Activated gamma-delta T cell (primary cell): ENCODE measurements at places on chromosomes 16 and 17.

DNA sequence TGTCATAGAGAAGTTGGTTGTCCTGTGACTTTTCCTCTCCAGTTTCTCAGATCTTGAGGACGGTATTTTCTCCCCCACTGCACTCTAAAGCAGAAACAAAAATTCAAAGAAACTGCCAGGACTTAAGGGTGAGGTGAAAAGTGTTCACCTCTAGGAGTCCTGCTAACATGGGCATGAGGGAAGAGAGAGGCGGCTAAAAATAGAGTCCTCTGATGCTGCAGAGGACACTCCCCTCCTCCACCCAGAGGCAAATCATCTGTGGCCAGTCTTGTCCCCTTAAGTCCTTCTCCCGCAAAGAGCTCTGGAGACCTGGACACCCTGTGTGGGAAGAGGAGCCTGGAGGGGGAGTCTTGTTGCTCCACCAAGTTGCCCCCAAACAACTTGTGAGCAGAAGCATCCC, 4.7 kb upstream of the DDX19A start:
- no peak for DNase-seq

- DNase-seq, result no peak
Measured at GRCh38 chr17:36092230-36092629, 2.3 kb upstream of the CCL3 start.

DNA sequence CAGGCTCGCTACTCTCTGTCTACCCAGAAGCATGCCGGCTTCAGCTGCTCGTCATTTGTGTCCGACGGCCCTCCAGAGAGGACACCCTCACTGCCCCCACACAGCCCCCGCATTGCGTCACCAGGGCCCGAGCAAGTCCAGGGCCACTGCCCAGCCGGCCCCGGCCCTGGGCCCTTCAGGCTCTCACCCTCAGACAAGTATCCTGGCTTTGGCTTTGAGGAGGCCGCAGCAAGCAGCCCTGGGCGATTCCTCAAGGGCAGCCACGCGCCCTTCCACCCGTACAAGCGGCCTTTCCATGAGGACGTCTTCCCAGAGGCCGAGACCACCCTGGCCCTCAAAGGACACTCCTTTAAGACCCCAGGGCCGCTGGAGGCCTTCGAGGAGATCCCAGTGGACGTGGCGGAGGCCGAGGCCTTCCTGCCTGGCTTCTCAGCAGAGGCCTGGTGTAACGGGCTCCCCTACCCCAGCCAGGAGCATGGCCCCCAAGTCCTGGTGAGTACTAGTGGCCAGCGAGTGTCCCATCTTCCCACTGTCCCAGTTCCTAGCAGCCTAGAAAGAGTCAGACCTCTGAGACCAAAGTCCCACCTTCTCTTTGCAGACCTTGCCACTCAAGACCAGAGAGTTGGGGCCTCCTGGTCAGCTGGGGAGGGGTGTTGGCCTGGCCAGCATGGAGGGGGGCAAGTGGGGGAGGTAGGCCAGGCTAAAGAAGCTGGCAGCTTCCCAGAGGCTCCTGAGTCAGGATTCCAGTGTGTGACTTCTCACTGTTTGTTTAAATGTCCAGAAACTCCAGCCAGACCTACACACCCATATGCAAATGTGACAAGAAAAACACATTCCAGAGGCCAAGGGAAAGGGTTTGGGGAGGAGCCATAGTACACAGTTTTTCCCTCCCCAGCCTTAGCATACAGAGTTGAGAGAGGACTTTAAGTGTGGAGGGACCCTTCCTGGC, 18.6 kb downstream of the FOXN1 start:
- no peak for DNase-seq

DNA sequence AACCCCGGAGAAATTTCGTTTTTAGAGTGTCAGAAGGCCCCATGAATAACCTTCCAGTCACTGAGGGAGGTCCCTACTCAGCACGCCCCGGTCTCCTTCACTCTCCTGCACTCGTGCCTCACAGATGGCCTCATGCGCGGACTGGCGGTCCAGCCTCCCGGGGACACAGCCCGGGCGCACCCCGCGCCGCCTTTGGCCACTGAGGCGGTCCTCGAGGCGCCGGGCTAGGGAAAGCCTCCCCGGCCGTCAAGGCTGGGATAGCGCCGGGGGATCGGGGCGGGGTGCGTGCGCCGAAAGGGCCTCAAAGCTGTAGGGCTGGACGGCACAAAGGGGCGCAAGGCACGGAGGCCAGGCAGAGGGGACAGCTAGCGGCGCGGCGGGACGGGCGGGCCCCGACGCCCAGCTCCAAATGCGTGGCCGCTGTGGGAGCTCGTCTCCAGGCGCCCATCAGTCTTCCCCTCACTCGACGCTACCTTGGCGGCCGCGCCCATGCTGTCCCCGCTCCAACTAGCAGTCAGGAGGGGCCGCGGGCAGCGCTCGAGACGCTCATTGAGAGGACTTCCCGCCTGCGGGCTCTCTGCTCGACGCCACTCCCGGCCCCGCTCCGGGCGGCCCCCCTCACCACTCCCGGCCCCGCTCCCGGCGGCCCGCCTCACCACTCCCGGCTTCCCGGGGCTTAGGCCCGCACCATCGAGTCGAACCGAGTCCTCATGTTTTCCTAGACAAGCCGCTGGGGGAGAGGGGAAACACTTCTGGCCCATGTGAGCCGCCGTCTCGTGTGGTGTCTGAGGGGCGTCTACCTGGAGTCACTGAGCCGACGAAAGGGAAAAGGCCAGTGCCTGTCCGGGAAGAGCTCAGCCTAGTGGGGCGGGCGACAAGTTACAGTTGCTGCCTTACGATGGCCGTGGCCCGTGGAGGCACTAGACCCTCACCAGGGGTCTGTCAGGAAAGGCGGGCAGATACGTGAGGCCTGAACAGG, at the start of gene USP6:
Gene USP6, plus strand, starts transcription at position 360 of the 979 bp plus-strand sequence. CDS start 14,336 bp downstream, outside the sequence.
- DNase-seq, result no peak

- DNase-seq, result no peak
Measured at GRCh38 chr17:6508016-6508415, 48.3 kb downstream of the PITPNM3 start.

DNA sequence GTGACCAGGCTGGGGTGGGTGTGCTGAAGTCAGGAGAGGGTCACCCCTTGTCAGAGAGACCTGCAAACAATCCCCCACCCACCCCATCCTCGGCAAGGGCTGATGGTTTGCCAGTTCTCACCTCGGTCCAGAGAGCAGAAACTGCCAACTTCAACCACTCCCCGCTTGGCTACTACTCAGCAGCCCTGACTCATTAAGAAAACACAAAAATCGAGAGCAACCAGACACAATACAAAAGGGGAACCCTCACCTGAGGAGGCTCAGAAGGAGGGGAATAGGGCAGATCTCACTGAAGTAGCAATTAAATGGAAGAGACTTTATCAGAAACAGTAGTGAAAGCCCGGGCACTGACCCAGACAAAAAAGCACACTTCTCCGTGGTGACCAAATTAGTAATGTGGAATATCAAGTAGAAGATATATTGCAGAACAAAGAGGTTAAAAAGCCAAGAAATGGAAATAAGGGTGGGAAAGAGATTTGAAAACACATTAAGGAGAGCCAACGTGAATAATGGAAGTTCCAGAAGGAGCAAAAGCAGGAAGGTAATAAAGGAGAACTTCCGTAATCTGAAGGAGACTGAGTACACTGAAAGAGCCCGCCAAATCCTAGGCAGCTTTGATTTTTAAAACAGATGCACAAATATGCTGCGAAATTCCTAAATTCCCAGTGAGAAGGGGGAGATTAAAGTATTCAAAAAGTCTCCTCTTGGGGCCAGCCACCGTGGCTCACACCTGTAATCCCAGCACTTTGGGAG, 23.6 kb downstream of the CENPV start:
- DNase-seq, result no peak

- DNase-seq, result no peak
Measured at GRCh38 chr17:73179878-73180277, 13.0 kb upstream of the COG1 start.

- no peak for DNase-seq
Measured at GRCh38 chr16:72841506-72841905, 206.4 kb downstream of the ZFHX3 start.

DNA sequence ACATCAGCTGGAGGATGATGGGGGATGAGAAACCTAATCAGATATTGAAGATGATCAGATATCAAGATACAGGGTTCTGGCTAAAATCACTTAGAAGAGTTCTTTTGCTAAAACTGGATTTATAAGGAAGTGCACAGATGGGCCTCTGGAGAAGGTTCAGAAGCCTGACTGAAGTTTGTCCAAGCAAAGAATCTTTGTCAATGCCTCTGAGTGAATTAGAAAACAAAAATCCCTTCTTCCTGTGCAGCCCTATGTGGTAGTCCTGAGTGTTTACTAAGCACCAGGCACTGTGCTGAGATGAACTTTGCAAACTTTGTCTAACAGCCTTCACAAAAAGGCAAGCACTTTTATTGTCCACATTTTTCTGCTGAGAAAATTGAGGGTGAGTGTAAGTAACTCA, 11.4 kb upstream of the CENPV start:
- DNase-seq, result no peak

GRCh38 chr16:89246383-89246902, 28.9 kb downstream of the ZNF778 start:
- DNase-seq, result no peak

GRCh38 chr17:48644910-48645557, 18.9 kb upstream of the HOXB9 start:
- no peak for DNase-seq

DNA sequence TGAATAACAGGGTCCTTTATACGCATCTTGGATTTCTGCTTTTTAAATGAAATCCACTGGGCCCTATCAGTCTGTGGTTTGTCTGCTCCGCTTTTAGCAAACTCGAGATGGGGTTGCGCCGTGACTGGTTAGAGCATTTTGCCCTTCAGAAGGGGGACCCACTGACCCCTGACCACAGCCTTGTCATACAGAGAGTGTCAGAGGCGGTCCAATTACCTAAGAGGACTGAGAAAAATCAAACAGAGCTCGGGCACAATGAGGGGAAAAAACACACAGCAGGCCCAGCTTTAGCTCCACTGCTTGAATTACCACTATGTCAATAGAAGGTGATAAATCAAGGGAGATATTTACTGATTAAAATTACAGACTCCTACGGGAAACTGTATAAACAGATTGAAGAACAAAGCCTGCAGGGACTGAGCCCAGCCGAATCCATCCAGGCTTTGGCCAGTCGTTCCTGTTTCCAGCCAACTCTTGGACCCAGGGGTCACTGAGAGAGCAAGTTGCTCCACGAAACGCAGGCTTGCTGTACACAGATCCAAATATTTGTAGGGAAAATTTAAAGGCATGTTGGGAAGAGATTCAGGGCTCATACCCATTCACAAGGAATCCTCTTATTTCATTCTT, 131.9 kb upstream of the ZFHX3 start:
- DNase-seq, result no peak

GRCh38 chr17:65182233-65182632, 45.1 kb downstream of the RGS9 start:
- no peak for DNase-seq

- no peak for DNase-seq
Measured at GRCh38 chr17:55177159-55177854, 87.5 kb upstream of the HLF start.

- no peak for DNase-seq
Measured at GRCh38 chr16:67302076-67302475, 22.7 kb downstream of the PLEKHG4 start.

- no peak for DNase-seq
Measured at GRCh38 chr17:21689604-21690003, 2.7 kb upstream of the KCNJ18 start.

GRCh38 chr17:51638971-51639370, 378.6 kb downstream of the UTP18 start:
- no peak for DNase-seq

GRCh38 chr17:11999696-12000095, 2.4 kb upstream of the ZNF18 start:
- DNase-seq, result no peak

DNA sequence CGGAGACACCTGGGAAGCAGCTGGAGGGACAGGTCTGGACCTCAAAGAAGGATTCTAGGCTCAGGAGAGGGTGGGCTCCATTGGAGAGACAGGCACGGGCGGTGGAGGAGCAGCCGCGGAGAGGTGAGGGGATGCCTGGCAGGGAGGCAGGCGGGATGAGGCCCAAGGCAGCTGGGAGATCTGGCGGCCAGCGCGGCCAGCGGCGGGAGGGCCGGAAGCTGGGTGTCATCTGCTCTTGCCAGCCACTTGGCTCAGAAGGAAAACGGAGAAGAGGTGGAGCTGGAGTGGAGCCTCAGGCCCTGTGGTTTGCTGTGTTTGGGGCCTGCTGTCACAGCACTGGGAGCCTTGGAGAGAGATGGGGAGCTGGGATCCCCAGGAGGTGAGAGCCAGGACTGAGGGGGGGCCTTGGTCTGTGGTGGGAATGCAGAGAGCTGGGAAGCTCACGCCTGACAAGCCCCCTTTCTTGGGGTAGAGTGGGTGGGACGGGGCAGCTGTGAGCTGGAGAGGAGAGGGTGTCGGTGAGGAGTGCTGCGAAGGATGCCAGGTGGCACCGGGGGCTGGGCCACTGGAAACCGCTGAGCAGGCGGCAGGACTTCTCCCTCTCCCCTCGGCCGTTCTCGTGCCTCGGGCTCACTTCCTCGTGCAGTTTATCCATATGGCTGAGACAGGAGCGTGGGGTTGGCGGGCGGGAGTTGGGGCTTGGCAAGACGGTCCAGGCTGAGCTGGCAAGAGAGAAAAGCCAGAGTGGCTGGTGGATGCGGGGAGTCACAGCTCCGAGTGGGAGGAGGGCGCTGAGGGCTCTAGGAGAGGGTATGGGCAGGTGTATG, 8.0 kb downstream of the TBC1D24 start:
- no peak for DNase-seq

GRCh38 chr16:5870886-5871691, 773.5 kb upstream of the EEF2KMT start:
- DNase-seq, result no peak

DNA sequence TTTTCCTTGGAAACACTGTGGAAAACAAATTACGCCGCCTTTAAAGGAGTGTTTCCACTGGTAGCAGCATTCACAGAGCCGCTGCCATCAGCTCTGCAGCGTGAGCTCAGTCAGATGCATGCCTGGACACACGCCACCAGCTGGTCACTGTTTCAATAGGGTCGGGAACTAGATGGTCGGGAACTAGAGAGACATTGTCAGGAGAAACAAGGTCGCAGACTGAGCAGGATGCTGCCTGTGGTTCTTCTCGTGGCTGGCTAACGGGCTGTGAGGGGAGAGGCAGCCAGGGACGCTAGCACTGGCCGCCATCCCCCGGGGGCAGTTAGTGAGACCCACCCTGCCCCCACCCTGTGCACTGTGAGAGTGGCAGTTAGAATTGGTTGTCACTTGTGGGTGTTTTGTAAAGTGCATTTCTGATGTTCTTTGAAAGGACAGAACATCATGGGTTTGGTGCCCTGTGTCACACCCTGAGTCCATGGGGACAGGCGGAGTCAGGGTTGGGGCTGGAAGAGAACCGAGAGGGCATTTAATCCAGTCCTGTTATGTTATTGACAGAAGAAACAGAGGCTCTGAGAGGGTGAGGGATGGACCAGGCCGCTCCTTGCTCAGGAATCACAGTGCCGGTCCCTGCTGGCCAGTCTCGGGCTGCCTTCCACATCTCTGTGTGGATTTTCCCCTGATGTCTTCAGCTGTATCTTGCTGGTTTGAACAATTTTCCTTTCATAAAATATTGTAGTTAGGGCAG, 86.3 kb downstream of the SPECC1 start:
- no peak for DNase-seq
